ENCODE measurements at places on chromosomes 12 and 14. TPM values are rescaled to one million over a fixed set of nuclear protein-coding genes. Genes with fewer than 3 reads are reported as not detected.

- DNase-seq: peak; percentile 29
Observed at GRCh38 chr14:85281921-85282320, 248.0 kb upstream of the FLRT2 start.

DNA sequence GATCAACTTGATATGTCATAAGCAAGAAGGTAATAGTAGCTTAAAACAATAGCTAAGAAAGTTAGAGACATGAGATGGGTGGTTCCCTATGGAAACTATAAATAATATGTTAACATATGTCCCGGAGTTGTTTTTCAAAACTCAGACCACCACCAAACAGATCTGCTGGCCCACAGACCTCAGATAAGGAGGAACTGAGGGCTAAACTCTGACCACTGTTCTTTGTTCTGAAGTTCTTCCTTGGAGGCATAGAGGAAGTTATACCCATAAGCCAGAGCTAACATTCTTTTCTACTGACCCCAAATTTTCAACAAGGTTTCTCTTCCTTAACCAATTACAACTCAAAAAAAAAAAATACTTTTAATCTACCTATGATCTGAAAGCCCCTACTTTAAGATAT is 156.1 kb upstream of the FSCB start:
- no peak for DNase-seq

DNA sequence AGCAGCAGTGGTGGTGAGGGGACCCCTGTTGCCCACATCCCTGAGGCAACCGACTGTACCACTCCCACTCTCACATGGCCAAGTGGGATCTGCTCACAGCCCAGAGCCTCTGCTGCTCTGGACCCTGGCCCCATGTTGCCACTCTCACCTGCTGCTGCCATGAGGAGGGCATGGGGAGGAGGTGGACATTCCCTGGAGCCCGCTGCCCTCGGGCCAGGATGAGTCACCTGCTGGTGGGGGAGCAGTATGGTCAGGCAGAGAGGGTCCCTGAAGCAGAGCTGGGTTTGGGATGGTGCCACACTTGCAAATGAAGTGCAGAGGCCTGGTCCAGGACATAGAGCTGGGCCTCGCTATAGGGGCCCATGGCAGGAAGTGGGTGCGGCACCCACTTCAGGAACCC is 26.1 kb downstream of the SDR9C7 start:
- DNase-seq: no peak

- DNase-seq: peak; percentile 64
Observed at GRCh38 chr14:68703093-68703492, 89.8 kb downstream of the ZFP36L1 start.

GRCh38 chr14:61231810-61232209 is 49.3 kb downstream of the TMEM30B start:
- DNase-seq: no peak

CLEC9A gene
- not detected for polyA plus RNA-seq

DNA sequence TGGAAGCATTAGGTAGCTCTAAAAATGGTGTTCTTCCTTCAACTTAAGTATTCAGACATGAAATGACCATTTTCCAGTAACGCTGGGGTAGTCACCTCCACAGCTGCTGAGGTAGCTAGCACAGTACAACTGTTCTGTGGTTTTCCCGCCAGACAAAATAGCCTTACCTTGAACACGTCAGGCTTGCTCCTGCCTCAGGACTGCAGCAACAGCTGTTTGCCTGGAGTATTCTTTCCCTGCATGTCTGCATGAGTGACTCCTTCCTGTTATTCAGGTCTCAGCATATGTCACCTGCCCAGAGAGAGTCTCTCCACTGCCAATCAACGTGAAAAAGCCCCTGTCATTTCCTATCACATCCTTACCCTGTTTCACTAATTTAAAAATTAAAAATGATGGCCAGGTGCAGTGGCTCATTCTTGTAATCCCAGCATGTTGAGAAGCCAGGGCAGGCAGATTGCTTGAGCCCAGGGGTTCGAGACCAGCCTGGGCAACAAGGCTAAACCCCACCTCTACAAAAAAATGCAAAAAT is 37.9 kb downstream of the WDR89 start:
- no peak for DNase-seq

- DNase-seq: no peak
Observed at GRCh38 chr12:67917811-67918210, 71.4 kb upstream of the IFNG-AS1 start.

GRCh38 chr14:103019826-103020225 is 37.5 kb downstream of the CDC42BPB start:
- peak; percentile 67 for DNase-seq

LRRK2 gene
- polyA plus RNA-seq: 6.4 TPM

DNA sequence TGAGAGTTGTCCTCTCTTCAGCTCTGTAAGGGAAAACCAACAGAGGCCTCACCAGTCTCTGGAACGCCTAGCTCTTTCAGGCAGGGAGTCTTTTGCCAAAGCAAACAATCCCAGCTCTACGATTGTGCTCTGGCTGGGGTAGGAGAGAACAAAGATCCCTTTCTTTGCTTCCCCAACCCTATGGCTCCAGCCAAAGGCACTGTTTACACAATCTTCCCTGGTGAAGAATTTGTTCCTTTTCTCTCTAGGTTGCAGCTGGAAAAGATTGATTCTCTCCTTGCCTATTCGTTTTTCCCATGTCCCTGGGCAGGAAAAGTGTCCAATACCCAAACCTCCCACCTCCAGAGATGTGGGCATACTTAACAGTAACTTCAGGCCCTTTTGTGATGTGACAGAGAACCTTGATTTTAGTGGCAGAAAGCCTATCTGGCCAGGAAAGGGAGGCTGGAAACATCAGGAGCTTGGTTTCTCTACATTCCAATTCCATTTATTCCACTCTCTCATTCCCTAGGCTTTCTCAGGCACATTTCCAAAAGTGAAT is 16.8 kb downstream of the ATP5MC2 start:
- peak; percentile 96 for DNase-seq

DNA sequence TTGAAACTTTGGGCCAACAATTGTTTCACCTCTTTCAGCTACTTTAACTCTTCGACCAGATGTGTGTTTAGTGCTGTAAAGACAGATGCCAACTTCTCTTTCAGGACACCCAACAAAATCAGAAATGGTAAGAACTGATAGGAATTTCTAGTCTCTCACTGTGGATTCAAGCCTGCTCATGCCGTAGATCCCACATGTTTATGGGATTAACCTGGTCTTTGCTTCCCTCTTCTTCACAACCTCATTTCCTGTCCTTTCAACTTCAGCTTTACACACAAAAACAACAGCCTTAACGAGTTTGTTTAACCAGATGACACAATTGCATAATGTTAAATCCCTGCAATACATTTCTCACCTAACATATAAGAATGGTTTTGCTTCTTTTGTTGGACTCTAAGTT is 1031.9 kb upstream of the LRFN5 start:
- DNase-seq: no peak

CHPT1 gene
- 51.1 TPM for polyA plus RNA-seq

DNA sequence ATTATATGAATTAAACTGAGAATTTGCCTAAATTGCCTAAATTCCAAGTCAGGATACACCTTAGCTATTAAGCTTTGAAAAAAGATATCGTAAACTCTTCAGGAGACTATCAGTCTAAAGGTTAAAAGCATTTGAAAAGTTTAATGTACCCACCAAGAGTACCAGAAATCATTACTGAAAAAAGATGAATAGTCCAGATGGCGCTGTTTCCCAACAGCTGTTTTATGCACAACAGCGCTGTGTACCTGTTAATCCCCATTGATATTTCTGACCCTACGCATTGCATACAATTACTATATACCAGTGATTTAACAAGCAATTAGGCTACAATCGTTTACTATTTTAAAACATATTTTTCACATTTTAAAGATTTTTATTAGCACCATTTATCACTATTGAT is 185.0 kb downstream of the PLCZ1 start:
- DNase-seq: no peak

DNA sequence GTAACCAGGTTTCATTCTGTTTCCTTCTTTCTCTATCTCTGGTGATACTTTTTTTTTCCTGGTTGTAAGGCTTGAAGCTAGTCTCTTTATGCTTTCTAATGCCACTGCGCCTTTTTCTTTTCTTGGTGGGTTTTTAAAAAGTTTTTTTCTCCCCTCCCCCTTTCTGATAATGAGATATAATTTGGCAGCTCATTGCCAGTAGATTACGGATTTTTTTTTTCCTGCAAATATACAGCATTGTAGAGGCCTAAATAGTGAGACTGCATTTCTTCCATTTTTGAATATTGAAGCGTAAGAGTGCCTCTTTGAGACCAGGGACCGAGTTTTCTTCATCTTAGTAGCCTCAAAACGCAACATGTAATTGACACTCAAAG is 1.1 kb downstream of the PAPOLA start:
- no peak for DNase-seq

PMCH gene
- polyA plus RNA-seq: not detected

- DNase-seq: no peak
Observed at GRCh38 chr12:66799551-66799950, 120.7 kb upstream of the GRIP1 start.

TAS2R31 gene
- 0.29 TPM for polyA plus RNA-seq

DNA sequence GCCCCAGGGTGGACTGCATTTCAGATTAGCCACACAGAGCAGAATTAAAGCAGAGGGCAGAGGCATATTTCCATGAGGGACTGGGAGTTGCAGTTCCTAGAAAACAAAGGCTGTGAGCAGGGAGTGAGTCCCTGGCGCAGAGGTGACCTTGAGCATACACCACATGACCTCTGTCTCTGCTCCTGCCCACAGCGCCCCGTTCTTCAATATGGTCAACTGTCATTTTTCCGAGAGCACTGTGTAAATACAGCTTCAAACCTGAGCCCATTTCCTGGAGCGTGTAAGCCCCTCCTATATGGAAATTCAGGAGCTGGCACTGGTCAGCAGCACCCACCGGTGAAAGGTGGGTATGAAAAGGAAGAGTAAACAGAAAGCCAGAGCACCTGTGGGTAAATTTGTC is 192.2 kb upstream of the PELI2 start:
- DNase-seq: no peak

- DNase-seq: peak; percentile 51
Observed at GRCh38 chr14:73795974-73796373, 55.7 kb upstream of the PTGR2 start.

DNA sequence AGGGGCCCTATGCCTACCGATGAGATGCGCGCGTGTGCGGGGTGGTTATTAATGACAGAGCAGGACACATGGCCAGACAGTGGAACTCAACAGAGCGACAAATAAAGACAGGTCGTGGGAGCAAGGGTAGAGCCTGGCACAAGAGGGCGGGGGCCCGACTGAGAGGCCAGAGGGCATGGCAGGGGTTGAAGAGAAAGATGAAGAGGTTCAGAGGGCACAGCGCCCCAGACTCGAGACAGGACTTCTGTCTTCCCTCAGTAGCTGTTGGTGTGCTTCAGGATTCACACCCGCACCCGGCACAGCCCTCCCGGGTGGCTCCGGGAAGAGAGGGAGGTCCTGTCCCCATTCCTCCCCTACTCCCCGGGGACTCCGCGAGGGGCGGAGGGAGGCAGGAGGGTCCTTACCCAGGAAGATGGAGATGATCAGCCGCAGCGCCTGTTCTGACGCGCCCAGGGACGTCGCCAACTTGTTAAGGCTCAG is 366 bp downstream of the LPCAT3 start:
- no peak for DNase-seq

C12orf54 gene
- not detected for polyA plus RNA-seq

DNA sequence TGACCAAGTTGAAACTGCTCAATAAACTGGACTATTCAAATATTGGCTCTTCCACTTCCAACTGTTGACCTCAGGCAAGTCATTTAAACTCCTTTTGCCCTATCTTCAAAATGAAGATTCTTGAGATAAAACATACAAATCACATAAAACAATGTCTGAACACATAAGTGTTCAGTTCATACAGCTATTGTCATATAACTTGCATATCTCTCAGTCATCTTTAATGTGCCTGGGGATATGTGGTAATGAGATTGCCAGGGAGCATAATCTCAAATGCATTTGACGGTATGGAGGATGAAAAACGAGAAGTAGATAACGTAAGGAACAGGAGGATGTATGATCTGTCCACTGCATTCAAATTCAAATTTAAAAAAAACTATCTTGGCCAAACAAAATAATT is 237.0 kb upstream of the DIO2 start:
- no peak for DNase-seq

- no peak for DNase-seq
Observed at GRCh38 chr12:4874671-4875070, 35.0 kb upstream of the KCNA1 start.

CLEC4D gene
- polyA plus RNA-seq: not detected

NPAS3 gene
- polyA plus RNA-seq: 0.18 TPM

DNA sequence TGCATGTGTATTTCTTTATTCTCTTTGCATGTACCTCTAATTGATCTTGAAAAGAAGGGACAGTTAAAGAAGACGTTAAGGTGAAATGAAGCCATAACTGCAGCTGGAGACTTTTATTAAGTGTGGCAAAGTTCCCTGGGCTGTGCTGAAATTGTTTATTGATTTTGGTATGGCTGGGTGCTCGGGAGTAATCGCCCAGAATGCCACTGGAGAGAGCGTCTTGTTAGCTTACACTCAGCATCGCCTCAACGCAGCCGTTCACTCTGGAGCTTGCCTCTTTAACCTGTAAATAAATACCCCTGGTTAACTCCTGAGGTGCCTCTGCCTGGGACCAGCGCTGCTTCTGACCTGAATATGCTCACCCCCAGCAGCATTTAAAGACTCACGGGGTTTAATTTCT is 98.6 kb downstream of the GPATCH2L start:
- DNase-seq: no peak

WIF1 gene
- not detected for polyA plus RNA-seq

P2RX2 gene
- polyA plus RNA-seq: not detected

DNA sequence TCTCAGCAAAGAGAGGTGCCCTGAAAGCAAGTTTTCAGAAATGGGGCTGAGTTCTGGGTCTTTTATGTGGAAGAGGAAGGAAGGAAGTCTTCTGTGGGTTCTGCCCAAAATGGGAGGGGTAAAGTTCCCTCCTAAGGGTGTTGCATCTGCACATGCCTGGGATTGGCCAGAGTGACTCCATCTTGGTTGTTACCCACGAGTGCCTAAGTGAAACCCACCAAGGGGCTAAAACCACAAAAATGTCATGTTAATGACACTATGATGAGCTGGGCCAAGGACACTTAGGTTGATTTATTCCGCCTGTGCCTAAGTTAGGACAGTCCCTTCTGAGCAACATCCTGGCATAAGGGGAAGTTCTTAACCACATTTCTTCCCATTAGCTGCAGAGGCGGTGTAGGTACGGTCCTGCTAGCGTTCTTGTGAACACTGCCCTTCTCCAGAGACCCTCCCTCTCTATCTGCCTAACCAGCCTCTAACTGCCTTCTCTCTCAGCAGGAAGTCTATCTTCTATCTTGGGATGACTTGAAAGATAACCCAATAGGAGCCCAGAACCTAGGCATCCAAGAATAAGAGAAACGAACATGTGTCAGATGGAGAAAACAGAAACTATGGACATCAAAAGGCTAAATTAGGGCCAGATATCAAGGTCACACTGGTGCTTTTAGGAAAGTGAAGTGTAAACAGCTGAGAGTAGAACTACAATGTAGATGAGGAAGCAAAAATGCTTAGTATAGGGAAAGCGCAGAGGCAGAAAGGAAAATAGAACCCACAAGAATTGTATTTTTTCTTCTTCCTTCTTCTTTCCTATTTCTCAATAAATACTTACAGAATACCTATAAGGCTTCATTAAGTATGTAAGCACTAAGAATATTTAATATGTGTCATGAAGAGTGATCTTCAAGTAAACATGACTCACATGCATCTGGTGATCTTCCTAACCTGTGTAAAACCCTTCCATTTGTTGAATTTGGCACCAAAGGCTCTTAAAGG is 104.2 kb upstream of the AMN1 start:
- DNase-seq: no peak

Data from cardiac muscle cell (in vitro differentiated cells and primary cell).